ENCODE measurements at places on chromosomes 7 and 10.
A peak's percentile ranks its signal among the peaks of the same experiment; 100 is the strongest.

GRCh38 chr7:91288208-91288824 lies 24.1 kb downstream of the FZD1 start:
- DNase-seq, result no peak

DNA sequence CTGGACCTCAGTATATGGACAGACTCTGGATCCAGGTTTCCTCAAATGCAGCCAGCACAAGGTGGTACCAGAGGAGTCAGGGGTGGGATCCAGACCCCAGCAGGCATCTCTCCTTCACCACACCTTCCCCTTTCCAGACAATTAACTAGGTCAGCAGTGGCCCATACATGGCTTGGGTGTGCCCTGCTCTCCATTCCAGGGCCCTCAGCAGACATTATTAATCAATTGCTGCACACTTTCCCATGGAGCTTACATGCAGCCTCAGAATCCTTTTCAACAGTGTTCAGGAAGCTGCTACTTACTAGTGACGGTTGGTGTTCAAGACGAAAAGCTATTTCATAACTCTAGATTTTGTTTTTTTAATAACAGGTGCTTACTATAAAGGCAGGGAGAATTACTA lies 6.0 kb downstream of the COL13A1 start:
- DNase-seq, result no peak

- no peak for DNase-seq
Measured at GRCh38 chr7:14332155-14332554, 342.7 kb upstream of the ETV1 start.

- peak; percentile 35 for DNase-seq
Measured at GRCh38 chr10:43376828-43377423, 5.5 kb downstream of the FXYD4 start.

DNA sequence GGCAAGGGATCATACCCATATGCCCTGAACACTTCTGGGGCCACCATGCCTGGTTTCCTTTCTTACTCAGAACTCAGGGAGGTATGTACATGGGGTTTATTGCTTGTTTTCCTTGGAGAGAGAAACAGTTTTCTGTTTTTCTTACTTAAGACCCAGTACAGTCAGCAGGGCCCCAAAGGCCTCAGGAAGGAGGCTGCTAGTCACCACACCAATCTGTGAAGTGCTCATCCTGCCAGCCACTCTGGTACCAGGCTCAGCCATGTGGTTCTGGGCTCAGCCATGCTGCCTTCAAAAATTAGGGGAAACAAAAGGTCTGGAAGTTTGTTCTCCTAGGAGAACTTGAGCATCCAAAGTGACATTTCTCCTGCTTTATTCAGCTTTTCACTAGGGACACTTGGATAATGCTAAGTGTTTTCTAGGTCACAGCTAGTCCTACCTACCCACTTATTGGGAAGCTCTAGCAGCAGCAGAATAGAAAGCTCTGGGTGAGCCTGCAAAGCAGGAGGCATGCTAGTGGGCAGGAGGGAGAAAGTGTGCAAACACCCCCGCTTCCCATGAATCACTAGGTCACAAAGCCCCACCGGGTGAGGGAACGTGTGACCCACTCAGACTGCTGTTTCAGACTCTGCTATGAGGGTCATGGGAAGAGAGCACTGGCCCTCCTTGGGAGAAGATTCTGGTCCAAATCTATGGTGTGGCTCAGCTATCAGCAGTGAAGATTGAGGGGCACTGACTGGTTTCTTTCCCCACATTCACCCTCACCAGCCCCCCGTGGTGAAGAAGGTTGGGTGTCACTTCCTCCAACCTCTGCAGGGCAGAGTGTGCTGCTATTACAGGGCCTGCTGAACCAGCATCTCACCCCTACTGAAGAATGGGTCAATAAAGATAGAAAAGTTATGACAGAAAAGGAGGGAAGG lies 23.9 kb downstream of the NUDCD3 start:
- no peak for DNase-seq
